ENCODE measurements at places on chromosomes 5 and 9. TPM values are rescaled to one million over a fixed set of nuclear protein-coding genes. Genes with fewer than 3 reads are reported as not detected.

DNA sequence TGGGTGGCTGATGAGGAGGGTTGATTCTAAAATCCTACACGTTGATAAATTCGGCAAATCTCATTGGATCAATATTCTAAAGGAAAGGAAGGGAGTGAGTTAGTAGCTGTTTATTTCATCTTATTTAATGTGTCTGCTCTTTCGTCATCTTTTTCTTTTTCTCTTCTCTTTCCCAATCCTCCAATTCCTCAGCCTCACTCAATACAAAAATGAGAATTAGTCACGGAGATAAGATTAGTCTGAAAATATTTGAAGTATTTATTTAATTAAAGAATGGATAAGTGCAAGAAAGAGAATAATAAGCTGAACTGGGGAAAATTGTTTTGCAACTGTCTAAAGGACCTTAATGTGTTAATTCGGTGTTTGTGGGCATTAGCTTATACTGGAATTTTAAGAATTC lies 1095.1 kb downstream of the DTWD2 start:
- no peak for DNase-seq

- DNase-seq, result no peak
Observed at GRCh38 chr5:511476-511875, 12.8 kb downstream of the SLC9A3 start.

CDH9 gene
- total RNA-seq, result not detected

CDX1 gene
- not detected for total RNA-seq

BSPRY gene
- total RNA-seq, result 3.9 TPM

- DNase-seq, result no peak
Observed at GRCh38 chr9:114465906-114466900, 39.1 kb downstream of the WHRN start.

- DNase-seq, result no peak
Observed at GRCh38 chr5:14812166-14812565, 59.4 kb downstream of the ANKH start.

DNA sequence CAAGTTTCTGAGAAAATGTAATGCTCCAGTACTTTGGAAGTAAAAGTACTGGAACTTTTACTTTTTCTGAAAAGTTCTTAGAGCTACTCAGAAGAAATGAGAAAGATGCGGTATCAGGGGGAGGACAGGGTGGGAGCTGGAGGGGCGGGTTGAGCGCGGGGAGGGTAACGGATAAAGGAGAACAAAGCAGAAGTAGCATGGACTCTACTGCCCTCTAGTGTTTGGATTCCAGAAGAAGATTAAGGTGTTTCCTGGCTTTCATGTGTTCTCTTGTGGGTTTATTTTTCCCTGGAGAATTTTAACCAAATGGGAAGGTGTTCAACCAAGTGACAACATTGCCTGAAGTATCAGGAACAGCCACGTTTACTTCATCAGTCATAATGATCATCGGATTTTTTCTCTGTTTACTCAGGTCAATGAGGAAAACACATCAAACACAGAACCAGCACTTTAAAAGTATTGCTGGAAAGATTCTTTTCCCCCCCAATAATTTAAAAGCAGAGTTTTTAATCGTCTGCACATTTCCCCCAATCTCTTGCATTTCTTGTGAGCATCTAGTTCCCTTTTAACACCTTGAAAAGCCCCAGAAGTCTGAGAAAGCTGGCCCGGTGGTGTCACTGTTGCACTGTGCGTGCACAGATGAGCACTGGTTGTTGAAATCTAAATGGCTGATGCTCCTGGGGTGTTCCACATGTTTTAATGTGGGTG lies 190.6 kb downstream of the MPDZ start:
- no peak for DNase-seq

- DNase-seq, result no peak
Observed at GRCh38 chr5:10666531-10667299, 94.3 kb downstream of the DAP start.

GRCh38 chr5:38456657-38457399 lies 99.6 kb downstream of the LIFR start:
- DNase-seq, result no peak

WDR38 gene
- total RNA-seq, result not detected

DNA sequence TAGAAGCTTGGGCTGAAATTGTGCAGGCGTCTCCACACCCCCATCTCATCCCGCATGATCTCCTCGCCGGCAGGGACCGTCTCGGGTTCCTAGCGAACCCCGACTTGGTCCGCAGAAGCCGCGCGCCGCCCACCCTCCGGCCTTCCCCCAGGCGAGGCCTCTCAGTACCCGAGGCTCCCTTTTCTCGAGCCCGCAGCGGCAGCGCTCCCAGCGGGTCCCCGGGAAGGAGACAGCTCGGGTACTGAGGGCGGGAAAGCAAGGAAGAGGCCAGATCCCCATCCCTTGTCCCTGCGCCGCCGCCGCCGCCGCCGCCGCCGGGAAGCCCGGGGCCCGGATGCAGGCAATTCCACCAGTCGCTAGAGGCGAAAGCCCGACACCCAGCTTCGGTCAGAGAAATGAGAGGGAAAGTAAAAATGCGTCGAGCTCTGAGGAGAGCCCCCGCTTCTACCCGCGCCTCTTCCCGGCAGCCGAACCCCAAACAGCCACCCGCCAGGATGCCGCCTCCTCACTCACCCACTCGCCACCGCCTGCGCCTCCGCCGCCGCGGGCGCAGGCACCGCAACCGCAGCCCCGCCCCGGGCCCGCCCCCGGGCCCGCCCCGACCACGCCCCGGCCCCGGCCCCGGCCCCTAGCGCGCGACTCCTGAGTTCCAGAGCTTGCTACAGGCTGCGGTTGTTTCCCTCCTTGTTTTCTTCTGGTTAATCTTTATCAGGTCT lies at the start of gene C9orf72:
Gene C9orf72 (minus strand): TSS at position 564 of the 716 bp plus-strand sequence. CDS start 6,361 bp downstream, outside the sequence.
- peak; percentile 95 for DNase-seq
